Jurkat, Clone E6-1 (cell line): ENCODE measurements at places on chromosomes 3 and 15.

- DNase-seq = no peak
These were observed 34.7 kb upstream of the CDCP1 start for GRCh38 chr3:45180899-45181298.

GRCh38 chr15:76209942-76210341 lies 101.3 kb downstream of the ETFA start:
- DNase-seq = no peak

- DNase-seq = no peak
These were observed 20.6 kb upstream of the GP9 start for GRCh38 chr3:129040039-129040336.

DNA sequence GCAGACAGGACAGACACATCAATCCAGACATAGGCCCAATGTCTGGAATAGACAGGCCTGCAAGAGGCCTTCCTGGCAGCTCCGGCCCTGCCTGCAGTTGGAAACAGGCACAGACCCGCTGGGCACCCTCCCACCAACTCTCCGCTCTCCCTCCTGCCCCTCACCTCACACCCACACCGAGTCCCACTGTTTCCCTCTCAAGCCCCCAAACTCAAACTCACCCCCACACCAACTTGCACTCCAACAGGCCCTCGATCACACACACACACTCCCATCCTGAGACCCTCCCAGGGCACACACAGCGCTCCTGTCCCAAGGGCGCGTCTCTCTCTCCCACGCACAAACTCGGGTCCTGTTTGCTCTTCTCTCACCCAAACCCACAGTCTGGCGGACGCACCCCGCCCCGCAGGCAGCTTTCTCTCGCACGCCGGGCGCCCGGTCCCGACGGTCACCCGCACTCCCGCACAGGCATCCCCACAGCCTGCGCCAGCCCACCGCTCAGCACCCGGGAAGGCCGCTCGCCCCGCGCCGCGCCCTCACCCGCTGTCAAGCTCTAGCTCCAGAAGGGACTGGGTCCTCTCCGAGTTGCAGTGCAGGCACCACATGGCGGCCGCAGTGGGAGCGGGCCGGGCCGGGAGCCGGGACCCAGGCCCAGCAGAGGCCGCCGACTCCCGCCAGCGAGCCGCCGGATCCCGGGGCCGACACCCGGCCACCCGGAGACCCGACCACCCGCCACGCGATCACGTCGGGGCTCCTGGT lies 106.2 kb downstream of the IQSEC1 start:
- DNase-seq = no peak

GRCh38 chr15:36925653-36926426 lies 174.5 kb downstream of the MEIS2 start:
- no peak for DNase-seq

GRCh38 chr15:78242128-78242527 lies 7.8 kb upstream of the ACSBG1 start:
- DNase-seq = peak; percentile 3

DNA sequence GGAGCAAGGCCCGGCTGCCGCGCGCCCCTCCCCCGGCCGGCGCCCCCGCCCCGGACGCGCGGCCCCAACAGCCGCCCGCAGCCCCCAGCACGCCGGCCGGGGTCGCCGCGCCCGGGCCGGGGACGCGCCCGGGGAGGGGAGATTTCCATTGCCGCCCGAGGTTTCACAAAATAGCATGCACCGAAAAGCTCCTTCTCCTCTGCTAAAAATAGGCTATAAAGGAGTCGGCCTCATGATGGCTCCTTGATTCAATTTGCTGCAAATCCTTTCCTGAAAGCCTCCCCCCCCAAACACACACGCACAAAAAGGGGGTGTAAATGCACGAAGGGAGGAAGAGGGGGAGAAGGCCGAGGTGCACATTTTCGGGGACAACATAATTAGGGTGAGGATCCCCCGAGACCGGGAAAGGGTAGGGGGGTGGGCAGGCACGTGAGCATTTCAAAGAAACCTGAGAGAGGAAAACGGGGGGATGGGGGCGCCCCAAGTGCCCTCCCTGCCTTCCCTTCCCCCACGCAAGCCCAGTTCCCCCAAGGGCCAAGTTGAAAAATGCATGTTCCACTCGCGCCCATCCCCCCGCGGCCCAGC lies 734 bp downstream of the TBL1XR1 start:
- no peak for DNase-seq

DNA sequence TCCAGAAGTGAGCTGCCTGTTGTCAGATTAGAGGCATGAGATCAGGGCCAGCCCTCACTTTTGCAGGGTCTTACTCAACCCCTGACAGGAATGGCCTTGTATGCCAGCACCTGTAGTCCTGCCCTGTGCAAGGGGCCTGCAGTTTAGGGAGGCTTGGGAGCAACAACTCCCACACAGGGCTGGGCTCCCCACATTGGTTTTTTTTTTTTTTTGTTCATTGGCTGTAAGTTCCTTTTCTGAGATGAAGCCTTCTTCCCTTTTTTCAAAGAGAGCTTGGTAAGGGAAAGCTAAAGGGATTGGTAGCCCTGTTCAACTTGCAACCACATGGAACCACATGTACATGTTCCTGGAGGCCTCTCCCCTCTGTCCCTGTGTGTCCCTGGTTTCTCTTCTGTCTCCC lies 46.4 kb downstream of the TNFAIP8L3 start:
- no peak for DNase-seq

- DNase-seq = peak; percentile 84
These were observed 36.7 kb downstream of the HMG20A start for GRCh38 chr15:77457191-77457904.

- no peak for DNase-seq
These were observed 202.6 kb downstream of the VGLL3 start for GRCh38 chr3:86788371-86788770.

- no peak for DNase-seq
These were observed 142.2 kb downstream of the ALDH1A2 start for GRCh38 chr15:57923306-57923705.

DNA sequence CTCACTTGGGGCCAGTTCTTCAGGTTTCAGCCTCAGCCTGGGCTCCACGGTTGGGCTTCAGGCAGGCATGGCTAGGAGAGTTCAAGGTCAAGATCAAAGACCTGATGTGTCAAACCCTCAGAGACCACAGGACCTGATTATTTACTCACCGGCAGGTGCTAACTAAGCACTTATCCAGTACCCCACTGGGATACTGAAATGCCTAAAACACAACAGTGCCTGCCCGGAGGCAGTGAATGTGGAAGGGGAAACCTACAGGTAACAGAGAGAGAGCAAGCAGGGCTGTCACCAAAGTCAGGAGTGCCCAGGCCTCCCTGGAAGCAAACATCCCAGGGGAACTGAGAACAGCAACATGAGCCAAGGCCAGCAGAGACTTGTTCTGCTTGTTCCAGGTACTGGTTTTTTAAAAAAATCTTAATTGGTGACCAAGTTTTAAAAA lies 6.7 kb downstream of the IDH2 start:
- DNase-seq = no peak

DNA sequence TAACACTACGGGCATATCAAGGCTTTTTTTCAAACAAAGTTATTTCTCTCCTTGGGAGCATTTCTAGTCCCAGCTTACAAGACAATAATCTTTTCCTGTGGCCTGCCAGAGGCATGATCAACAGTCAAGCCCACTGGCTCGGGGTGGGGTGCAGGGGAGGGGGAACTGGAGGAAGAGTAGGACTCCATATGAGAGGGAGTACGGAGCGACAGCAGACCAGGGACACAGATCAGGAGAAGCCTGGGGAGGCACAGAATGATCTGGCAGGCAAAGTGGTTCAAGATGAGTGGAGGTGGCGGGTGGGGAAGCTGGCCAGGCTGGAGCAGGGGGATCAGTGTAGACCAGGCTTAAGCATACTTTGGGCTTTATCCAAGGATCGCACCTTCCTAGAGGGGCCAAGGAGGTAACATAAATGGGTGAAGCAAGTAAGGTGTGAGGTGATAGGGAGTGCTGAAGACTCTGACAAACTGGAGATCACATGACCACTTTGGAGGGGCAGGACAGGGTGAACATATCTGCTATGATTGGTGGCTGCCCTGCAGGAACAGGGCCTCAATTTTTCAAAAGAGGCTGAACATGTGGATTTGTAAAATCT lies 37.4 kb downstream of the KLF15 start:
- DNase-seq = no peak

- DNase-seq = no peak
These were observed 74.6 kb downstream of the FGF12 start for GRCh38 chr3:192652727-192653126.

DNA sequence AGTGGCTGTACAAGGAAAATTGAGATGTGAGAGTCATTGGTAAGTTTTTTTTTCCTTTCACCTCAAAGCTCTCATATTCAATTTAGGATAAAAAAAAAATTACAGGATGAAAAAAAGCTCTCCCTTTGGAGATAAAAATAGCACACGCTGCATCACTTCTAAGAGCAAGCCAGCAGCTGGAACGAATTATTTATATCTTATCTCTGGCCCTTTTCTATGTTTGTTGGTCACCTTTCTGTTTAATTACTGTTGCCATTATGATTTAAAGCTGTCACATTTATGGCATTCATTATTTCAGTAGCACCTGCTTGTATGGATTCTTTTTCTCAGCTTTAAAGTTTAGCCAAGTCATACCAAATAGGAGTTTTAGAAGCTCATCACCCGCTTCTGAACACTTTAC lies 171.6 kb upstream of the PDZRN3 start:
- no peak for DNase-seq

DNA sequence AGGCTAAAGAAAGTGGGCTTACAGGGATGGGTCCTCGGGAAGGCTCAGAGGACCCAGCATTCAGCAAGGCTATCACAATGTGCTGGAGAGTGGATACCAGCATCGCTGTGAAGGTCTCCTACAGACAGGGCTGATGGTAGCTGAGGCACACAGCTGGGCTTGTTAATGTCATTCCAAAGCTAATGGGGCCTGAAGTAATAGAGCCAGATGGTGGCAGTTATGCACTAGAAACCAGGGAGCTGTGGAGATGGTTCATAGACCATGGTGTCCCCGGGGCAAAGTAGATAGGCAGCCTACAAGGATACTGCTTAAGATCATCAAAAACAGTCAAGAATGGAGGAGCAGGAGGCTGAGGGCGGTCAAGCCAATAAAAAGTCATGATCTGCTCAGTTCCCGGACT lies 24.8 kb upstream of the BOC start:
- DNase-seq = no peak

DNA sequence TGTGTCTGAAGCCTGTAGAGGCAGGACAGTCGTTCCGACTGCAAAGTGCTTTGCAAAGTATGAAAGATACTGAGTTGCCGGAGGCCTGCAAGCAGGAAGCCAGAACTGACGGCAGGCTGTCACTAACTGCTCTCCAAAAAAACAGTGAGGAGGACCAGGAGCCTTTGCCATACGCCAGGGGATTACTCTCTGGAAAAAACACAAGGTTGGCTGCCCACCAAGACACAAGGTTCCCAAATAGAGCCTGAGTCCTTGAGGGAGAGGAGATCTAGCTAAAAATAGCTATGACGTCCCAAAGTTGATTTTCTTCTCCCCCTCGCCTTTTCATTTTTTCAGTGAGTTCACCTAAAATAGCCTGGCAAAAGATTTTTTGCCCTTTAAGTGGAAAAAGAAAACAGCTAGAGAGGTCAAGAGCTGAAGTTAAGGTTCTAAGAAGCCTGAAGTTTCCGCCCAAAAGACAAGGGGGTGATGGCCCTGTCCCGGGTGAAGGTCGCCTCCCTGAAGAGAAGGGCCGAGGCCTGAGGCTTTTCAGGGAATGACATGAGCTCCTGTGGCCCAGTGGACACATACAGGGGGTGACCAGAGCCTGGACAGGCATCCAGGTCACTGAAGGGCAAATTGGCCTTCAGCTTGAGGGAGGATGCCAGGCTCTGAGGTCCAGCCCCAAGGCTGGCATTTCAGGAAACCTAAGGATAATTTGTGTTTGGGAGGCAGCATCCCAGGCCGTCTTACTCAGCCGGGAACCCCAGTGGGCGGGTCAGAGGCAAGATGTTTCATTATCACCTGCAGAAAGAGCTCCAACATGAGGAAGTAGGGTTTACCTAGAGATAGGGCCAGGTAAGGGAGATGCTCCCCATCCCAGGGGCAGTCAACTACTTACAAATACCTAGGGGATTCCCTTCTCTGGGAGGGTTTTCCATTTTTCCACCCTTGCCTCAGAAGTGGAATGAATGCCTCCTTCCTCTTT lies 44.9 kb upstream of the DGKG start:
- no peak for DNase-seq

- peak; percentile 55 for DNase-seq
These were observed at the start of gene ST6GAL1 for GRCh38 chr3:186930143-186930640. Gene ST6GAL1, plus strand, starts transcription at chr3:186930526. Its CDS starts 112,178 bp downstream, at chr3:187042704.

DNA sequence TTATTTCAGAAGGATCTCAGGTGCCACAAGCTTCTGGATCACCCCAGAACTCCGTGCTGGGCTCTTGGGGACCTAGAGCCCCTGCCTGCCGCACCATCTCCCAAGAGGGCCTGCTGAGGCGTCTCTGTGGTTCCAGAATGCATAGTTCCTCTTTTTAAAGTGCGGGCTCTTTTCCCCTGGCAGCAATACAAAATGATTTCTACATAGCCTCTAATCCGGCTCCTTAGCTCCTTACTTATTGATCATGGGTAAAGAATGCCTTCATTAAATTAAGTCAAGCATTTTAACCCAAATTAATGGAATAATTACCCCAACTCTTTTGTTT lies 121.9 kb downstream of the ATP10A start:
- no peak for DNase-seq

DNA sequence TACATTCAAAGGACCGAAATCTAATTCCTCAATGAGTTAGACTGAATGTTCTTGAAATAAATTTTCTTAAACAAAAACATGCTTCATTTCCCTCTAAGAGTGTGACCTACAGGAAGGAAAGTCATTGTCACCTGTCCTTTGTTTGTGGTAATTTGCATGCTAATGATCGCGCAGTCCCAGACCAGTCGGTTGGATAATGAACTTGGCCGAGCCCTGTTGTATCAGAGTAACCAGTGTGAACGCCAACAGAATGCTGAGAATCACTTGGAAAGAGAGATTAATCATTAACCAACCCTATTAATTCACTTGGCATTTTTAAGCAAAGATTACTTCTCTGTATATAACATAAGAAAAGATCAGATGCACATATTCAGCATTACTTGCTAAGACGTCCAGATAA lies 8.1 kb upstream of the ARNT2 start:
- DNase-seq = no peak

DNA sequence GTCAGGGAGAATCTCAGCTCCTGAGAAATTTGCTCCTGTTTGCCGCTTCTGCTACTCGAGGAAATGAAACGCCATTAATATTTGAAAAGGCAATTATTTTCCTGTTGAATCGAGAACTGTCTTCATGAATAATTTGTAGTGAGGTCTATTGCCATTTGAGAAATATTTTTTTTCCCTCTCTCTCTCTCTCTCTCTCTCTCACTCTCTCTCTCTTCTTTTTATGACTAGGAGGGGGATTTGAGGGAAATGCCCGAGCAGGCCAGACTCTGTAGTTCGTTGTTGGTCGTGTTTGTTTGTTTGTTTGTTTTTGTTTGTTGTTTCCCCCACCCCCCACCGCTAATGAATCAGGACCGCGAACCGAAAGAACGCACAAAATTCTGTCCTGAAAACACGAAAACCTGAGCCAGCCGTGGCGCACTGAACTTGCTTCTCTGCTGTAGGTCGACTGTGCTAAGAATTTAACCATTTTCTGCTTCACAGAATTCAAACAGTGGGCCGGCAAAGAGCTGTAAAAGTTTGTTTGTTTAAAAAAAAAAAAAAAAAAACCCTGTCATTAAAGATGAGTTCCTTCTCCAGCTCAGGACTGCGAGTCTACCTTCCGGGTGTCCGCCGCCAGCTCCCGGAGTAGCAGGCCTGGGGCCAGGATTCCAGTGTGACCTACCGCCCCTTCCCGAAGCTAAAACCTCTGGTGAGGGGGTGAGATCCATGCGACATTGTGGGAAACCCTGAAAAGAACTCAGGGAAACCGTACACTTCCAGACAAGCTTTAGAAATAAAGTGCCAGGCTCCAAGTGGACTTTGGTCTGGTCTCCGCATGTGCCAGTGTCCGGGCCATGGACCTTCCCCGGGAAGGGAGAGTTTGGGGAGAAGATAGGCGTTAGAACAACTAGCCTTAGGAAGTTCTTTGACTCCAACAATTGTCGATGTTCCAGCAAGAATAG lies 12.1 kb downstream of the ZIC4 start:
- no peak for DNase-seq
